ENCODE measurements at places on chromosomes 5 and 9. TPM values are rescaled to one million over a fixed set of nuclear protein-coding genes. Genes with fewer than 3 reads are reported as not detected.

The COL5A1 gene
- total RNA-seq, result 1.5 TPM

GRCh38 chr9:86720639-86721225 lies 226.6 kb downstream of the GAS1 start:
- no peak overlapping the region for H3K27ac ChIP-seq
- no peaks in the 10 kb centered on the region for H3K36me3 ChIP-seq
- H3K27me3 ChIP-seq, result no peaks in the 10 kb centered on the region

The ADGRD2 gene
- total RNA-seq, result not detected

GRCh38 chr5:16593013-16593412 lies 23.8 kb downstream of the RETREG1 start:
- no peaks in the 10 kb centered on the region for H3K4me1 ChIP-seq
- H3K36me3 ChIP-seq, result no peaks in the 10 kb centered on the region

The LRRC70 gene
- total RNA-seq, result 1.4 TPM

DNA sequence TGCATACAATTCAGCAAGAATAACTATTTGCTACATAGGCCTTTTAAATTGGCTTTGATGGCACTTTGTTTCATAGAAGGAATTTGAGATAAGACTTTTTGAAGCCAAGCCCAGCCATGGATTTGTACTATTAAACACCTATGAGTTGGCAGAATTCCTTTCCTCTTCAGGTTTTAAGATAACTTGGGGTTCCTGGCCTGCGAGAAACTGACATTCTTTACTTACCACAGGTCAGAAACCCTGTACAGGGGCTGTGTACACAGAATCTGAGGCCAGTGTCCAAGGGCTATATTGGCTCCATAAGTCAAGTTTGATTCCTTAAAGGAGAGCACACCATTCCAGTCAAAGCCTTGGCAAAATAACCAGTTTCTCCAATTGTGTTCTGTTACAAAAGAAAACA lies 10.8 kb upstream of the BTNL3 start:
- H3K4me1 ChIP-seq, result no peaks in the 10 kb centered on the region
- no peak overlapping the region for H3K27ac ChIP-seq
- H3K4me3 ChIP-seq, result no peak overlapping the region

GRCh38 chr5:168599826-168600225 lies 20.7 kb upstream of the PANK3 start:
- H3K27me3 ChIP-seq, result no peaks in the 10 kb centered on the region
- DNase-seq, result no peak
- H3K4me1 ChIP-seq, result no peaks in the 10 kb centered on the region
- no peak overlapping the region for H3K27ac ChIP-seq
- H3K36me3 ChIP-seq, result no peaks in the 10 kb centered on the region

DNA sequence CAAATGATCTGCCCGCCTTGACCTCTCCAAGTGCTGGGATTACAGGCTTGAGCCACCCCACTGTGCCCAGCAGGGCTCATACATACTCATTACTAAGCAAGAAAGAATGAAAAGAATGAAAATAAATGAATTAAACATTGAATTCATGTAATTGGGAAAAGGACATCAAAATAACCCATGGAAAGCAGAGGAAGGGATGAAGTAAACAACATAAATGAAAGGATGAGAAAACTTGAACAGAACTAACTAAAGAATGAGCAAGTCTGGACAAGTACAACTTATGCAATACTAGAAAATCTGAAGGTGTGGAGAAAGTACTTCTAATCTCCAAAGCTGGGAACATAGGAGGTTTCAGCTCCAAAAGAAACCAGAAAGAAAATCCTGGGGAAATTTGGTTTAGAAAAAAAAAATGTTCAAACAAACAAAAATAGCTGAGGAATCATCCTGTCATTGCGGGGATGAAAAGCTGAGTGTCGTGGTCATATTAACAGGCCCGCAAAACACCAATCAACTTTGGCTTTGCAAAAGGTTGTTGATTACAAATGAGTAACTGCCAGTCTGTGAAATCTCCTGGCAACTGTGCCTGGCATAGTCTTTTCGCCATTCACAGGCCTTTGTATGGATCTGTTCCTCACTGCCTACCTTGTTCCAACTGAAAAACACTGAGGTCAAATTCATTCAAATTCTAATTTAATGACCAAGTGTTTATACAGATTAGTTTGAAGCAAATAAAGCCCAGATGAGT lies 2.3 kb upstream of the AK3 start:
- no peak for DNase-seq
- no peak overlapping the region for H3K27ac ChIP-seq
- H3K27me3 ChIP-seq, result no peaks in the 10 kb centered on the region
- no peak overlapping the region for H3K4me3 ChIP-seq

DNA sequence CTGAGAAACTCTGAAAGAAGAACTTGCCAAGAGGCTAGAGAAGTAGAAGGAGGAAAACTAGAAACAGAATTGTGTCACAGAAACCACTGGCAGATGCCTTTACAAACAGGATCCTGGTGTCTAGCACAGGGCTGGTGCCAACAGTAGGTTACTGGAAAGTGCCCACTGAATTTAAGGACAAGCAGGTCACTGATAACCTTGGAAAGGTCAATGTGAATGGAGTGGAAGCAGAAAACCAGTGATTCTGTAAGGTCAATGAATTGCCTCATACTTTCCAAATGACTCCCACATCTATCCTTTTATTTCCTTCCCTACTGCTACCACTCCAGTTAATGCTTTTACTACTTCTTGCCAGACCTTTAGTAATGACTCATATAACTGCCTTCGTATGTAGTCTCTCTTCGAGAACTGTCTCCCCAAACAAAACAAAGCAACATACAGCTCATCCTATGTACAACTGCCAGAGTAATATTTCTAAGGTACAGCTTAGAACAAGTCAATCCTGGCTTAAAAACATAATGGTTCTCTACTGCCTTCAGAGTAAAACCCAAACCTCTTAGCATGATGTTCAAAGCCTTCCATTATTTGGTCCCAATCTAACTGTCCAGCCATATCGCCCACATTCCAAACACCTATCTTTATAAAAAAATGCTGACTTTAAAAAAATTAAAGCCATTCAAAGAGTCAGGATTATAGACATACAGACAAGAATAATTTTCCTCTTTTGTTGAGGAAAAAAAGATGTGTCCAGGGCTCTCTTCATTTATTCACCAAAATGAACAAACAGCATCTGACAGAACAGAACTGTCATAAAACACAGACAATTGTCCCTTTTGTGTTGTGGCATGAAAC lies 52.5 kb downstream of the NR3C1 start:
- no peak overlapping the region for H3K27ac ChIP-seq
- H3K4me1 ChIP-seq, result peaks cover 100% of the 10 kb centered on the region
- no peaks in the 10 kb centered on the region for H3K36me3 ChIP-seq
- H3K27me3 ChIP-seq, result no peaks in the 10 kb centered on the region

The PHF19 gene
- 194 TPM for total RNA-seq

GRCh38 chr5:149903404-149903803 lies 41.2 kb downstream of the PDE6A start:
- DNase-seq, result no peak
- H3K27ac ChIP-seq, result no peak overlapping the region
- no peak overlapping the region for H3K4me3 ChIP-seq
- H3K36me3 ChIP-seq, result no peaks in the 10 kb centered on the region

The NR6A1 gene
- not detected for total RNA-seq

DNA sequence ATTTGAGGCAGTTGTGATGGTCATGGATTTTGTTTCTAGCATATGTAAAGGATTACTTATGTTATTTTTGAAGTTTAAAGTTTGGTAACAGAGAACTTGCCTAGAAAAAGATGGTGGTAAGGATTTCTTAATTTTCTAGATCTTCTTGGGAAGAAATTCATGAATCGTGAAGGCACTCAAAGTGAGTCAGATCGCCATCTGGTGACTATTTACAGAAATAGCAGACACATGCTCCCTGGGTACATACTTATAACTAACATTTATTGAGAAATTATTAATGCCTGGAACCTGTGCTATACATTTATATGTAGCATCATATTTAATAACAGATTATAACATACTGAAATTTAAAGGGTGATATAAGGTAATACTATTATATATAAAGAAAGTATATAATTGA lies 299.7 kb downstream of the IZUMO3 start:
- no peaks in the 10 kb centered on the region for H3K4me1 ChIP-seq
- no peak overlapping the region for H3K27ac ChIP-seq

GRCh38 chr9:110370315-110370714 lies 32.7 kb upstream of the TXNDC8 start:
- no peak for DNase-seq
- H3K27ac ChIP-seq, result no peak overlapping the region
- H3K27me3 ChIP-seq, result no peaks in the 10 kb centered on the region
- no peaks in the 10 kb centered on the region for H3K36me3 ChIP-seq
- no peak overlapping the region for H3K4me3 ChIP-seq

The CENPH gene
- 6.1 TPM for total RNA-seq

- H3K4me1 ChIP-seq, result no peaks in the 10 kb centered on the region
- no peak overlapping the region for H3K27ac ChIP-seq
- H3K36me3 ChIP-seq, result no peaks in the 10 kb centered on the region
- no peaks in the 10 kb centered on the region for H3K27me3 ChIP-seq
- DNase-seq, result no peak
Observed at GRCh38 chr9:8062459-8062858, 262.9 kb upstream of the DMAC1 start.

The LURAP1L gene
- total RNA-seq, result not detected

- no peak overlapping the region for H3K27ac ChIP-seq
- DNase-seq, result no peak
- no peaks in the 10 kb centered on the region for H3K36me3 ChIP-seq
- H3K27me3 ChIP-seq, result no peaks in the 10 kb centered on the region
Observed at GRCh38 chr9:36891341-36891811, 142.7 kb downstream of the PAX5 start.

The SPRY4 gene
- not detected for total RNA-seq

GRCh38 chr5:160835376-160835775 lies 16.6 kb downstream of the ATP10B start:
- H3K27me3 ChIP-seq, result peaks cover 3% of the 10 kb centered on the region
- no peaks in the 10 kb centered on the region for H3K36me3 ChIP-seq
- DNase-seq, result no peak
- no peak overlapping the region for H3K4me3 ChIP-seq
- no peak overlapping the region for H3K27ac ChIP-seq
- no peaks in the 10 kb centered on the region for H3K4me1 ChIP-seq

GRCh38 chr5:133415506-133415905 lies 196.8 kb downstream of the FSTL4 start:
- no peaks in the 10 kb centered on the region for H3K4me1 ChIP-seq
- no peaks in the 10 kb centered on the region for H3K36me3 ChIP-seq
- DNase-seq, result no peak

GRCh38 chr9:19554529-19554928 lies 145.7 kb downstream of the ACER2 start:
- H3K4me1 ChIP-seq, result no peaks in the 10 kb centered on the region
- H3K27me3 ChIP-seq, result no peaks in the 10 kb centered on the region
- DNase-seq, result no peak
- H3K27ac ChIP-seq, result no peak overlapping the region
- no peaks in the 10 kb centered on the region for H3K36me3 ChIP-seq

GRCh38 chr5:152349683-152350526 lies 55.2 kb downstream of the NMUR2 start:
- H3K4me3 ChIP-seq, result no peak overlapping the region
- H3K4me1 ChIP-seq, result no peaks in the 10 kb centered on the region
- no peaks in the 10 kb centered on the region for H3K36me3 ChIP-seq
- no peak overlapping the region for H3K27ac ChIP-seq

GRCh38 chr9:74379718-74380117 lies 117.4 kb upstream of the RORB start:
- no peaks in the 10 kb centered on the region for H3K27me3 ChIP-seq
- H3K27ac ChIP-seq, result no peak overlapping the region
- no peaks in the 10 kb centered on the region for H3K36me3 ChIP-seq
- no peak overlapping the region for H3K4me3 ChIP-seq
- no peaks in the 10 kb centered on the region for H3K4me1 ChIP-seq

The DBH gene
- 0.08 TPM for total RNA-seq
